ENCODE measurements at places on chromosomes 2 and 18.
A peak's percentile ranks its signal among the peaks of the same experiment; 100 is the strongest.

DNA sequence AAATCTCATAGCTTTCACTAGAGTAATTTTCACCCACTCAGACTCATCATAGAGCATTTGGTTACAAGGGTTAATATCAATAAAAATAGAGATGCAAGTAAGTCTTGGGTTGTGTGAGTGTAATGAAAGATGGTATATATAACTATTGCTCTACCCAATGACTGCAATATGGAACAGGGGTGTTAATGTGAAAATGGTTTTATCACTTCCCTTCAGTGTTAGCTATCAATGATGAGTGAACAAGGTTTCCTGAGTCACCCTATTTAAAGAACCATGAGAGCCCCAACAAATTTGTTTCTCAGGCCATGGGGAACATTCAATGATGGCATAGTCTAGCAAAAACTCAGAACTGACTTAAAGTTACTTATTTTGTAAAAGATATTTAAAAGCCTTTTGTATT, 1133.6 kb upstream of the ZEB2 start:
- no peak for DNase-seq

GRCh38 chr18:13455471-13455870, 236.9 kb downstream of the LDLRAD4 start:
- DNase-seq: peak; percentile 34

DNA sequence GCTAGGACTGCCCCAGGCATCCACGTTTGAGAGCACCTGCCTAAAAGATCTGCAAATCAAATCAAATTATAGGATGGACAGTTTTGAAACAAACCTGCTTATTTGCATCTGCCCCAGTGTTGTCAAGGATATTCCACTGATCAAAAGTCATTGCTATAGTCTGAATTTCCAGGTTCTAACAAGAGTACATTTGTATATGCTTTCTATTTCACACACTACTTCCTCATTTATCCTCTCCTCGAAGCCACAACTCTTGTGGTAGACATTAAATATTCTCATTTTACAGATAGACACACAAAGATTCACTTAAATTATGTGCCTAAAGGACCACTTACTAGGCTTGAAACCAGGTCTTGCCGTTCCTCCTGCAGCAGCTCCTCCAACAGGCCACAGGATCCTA, 11.9 kb upstream of the TET3 start:
- peak; percentile 81 for DNase-seq

GRCh38 chr2:213246497-213247281, 37.6 kb upstream of the SPAG16 start:
- no peak for DNase-seq

DNA sequence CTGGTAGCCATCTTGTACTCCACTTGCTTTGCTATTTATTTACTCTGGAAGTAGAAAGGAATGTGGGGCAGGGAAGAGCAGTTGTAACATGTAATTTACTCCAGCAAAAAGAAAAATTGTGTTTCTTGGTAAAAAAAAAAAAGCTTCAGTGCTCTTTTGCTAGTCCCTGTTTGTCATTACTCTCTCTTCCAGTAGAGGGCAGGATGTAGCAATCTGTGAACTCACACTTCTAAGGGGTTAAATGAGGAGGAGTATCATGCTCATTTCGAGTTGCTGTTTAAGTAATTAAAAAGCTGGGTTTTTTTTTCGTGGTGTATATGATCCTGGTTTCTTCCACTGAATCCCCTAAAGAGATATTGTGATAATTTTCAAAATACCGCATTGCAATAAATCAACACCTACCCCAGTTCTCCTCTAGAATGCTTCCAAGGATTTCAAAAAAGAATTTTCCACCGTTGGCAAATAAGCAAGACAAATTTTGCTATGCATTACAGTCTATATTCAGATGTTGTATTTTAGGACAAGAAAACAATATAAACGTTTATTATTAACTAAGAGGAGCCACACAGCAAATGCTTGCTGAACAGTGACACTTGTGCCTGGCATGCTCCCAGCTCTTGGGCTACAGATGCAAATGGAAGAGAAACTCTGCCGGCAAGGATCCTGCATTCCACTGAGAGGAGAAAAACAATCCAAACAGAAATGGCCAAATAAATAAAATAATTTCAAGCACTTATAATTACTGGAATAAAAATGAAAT, 261.6 kb downstream of the ASXL3 start:
- peak; percentile 63 for DNase-seq

DNA sequence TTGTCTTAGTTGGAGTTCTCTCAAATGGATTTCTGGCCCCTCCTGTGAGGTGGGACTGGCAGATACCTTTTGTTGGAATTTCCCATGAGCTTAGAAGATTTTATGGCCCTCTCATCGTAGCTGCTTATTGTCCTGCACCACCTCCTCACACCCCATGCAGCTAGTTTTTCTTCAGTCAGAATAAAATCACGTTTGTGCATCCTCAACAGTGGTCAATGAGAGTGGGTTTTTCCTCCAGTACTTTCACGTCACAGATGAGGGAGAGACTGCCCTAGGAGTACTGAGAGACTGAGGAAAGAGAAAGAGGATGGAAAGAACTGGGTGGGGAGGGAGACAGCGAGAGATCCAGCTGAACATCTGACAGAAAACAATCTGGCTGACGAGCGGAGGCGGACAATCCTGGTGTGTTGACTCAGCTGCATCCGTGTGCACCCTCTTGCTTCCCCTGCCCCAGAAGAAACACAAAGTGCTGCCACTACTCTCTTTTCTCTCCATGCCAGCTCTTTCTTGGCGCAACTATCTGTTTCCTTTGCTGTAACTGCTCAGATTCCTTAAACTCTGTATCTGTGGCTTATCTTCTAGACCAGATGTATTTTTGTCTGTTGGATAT, 7.4 kb downstream of the RAPGEF4 start:
- no peak for DNase-seq

DNA sequence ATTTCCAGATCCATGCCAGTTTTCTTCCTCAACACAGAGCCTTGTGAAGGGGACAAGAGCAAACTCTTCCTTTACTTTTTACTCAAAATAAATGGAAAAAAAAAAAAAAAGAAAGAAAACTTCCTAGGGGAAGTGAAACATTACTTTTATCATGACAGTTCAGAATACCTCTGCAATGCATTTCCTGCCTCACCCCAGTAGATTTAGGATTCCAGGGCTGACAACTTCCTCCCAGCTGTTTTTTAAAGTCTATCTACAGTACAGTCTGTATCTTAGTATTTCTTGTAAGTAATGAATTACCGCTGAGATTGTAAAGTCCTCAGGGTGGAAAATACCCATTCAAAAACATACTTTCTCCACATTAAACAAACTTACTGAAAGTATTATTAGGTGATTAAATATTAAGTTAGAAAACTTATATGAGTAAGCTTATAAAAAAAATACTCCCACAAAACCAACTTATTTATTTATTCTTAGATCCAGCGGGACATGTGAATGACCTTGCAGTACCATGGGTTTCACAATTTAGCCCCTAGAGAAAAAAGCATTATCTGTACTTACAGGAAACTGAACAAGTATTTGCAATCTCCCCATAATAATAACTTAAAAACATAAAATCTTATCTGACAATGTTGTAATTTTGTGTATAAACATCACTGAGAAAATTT, 117.7 kb downstream of the RBMS1 start:
- peak; percentile 68 for DNase-seq

DNA sequence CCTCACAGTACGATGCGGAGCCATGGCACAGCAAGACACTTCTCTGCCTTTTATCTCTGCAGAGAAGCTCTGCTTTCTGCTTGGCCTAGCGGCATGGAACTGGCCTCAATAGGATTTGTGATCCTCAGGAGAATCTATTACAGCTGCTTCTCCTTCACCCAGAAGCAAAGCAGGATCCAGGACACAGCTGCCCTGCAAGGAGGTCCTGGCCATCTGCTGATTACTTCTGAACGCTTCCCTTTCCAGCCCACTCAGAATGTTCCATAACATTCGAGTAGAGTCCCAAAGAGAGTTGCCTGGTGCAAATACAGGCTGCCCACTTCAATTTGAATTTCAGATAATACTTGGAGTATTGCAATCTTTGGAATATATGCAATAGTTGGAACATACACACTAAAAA, 29.2 kb upstream of the KCNS3 start:
- DNase-seq: no peak

- no peak for DNase-seq
Observed at GRCh38 chr2:69798909-69799526, 30.4 kb upstream of the GMCL1 start.

DNA sequence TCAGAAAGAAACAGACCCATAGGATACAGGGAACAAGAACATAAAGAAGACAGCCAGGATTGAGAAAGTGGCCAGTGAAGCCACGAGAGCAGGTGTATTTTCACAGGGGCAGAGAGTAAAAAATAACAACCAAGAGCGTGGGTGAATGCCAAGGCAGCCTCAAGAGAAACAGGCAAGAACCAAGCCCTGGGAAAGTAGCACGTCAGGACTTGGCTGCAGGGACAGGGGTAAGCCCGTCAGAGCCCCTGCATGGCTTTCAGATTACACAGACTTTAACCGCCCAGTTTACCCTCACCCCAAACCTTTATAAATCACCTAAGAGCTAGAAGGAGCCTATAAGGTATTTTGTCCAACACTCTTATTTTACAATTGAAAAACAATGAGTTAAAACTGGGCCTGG, 43.7 kb downstream of the ARL4C start:
- no peak for DNase-seq

DNA sequence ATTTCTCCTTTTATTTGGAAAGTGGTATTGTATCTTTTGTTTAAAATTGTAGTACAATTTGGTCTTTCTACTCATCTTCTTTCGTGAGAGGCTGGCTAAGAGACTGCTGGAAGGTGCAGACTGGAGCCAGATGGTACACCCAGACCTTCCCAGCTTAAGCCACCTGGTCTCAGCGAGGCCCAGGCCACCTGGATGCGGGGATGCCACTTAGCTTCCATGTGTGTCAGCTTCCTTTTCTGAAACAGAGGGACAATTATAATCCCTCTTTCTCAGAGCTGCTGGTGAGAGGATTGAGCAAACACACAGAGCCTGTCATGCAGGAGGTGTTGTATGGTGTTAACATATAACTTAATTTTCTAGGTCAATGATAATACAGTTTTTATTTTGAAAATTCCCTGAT, 17.4 kb downstream of the FARP2 start:
- DNase-seq: no peak

DNA sequence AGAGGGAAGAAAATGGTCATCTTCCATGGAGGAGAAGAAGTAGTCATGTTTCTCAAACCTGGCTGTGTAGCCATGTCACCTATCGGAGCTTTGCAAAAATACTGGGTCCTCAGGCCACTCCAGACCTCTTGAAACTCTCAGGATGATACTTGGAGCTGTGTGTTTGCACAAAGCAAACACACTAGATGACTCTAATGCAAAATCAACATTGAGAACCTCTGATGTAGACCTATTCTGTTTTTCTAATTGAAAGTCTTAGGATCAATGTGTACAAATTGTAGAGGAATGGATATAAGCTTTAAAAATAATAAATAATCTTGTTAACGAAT, 444.3 kb downstream of the RND3 start:
- DNase-seq: no peak

DNA sequence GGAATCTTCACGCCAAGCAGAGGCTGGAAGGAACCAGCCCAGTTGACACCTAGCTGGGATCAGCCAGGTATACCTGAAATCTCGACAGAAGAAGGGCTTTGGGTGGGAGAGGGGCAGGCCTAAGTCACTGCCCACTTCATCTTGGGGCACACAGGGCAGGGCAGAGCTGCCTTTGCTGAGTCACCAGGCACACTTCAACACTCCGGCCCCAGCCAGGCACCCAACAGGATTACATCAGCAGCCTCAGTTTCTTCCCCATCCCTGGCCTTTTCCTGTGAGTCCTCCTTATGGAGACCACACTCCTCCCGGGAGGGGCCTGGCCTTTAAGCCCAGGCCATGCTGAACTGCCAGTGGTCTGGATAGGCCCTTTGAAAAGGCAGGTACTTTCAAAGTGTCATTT, 201.7 kb upstream of the HS6ST1 start:
- DNase-seq: no peak

- DNase-seq: no peak
Observed at GRCh38 chr2:191682126-191682525, 4.2 kb downstream of the NABP1 start.

- DNase-seq: no peak
Observed at GRCh38 chr2:74261204-74261864, 62.9 kb downstream of the MTHFD2 start.

- DNase-seq: no peak
Observed at GRCh38 chr18:37355772-37356171, 209.8 kb downstream of the CELF4 start.

GRCh38 chr18:59681521-59682004, 15.7 kb downstream of the CCBE1 start:
- no peak for DNase-seq

GRCh38 chr2:12675801-12676200, 40.9 kb upstream of the TRIB2 start:
- DNase-seq: peak; percentile 2

- DNase-seq: no peak
Observed at GRCh38 chr18:69528435-69528834, 127.7 kb downstream of the DOK6 start.

DNA sequence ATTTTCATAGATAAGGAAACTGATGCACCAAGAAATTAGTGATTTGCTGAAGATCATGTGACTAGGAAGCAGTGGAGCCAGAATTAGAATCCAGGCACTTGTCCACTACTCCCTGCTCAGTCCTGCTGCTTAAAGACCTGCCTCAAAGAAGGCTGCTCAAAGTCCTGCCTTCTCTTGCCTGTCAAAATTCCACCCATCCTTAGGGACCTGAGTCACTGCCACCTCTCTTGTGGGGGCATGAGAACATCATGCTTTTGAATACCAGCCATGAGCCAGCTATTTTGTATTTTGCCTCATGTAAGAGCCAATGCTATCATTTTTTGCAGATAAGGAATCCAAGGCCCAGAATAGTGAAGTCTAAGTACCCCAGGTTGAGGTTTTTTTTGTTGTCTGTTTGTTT, 47.1 kb downstream of the DDX1 start:
- no peak for DNase-seq

GRCh38 chr2:25478736-25479135, 137.0 kb upstream of the DNMT3A start:
- DNase-seq: no peak

GRCh38 chr2:195214072-195214471, 443.0 kb upstream of the SLC39A10 start:
- no peak for DNase-seq

DNA sequence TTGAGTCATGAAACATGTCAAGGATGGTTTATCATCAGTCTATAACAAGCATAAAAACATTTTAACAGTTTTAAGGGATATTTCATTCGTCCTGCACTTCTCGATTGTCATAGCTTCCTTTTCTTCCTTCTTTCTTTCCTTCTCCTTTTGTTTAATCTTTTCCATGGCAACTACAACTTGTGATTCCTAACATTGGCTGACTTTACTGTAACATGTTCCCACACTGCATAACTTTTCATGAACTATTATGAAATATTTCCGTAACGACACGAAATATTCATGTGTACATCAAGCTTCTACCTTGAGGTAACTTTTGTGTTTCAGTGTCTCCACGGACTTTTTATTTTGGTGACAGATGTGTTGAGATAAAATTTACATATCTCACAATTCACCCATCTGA, 134.4 kb downstream of the ACTR3 start:
- no peak for DNase-seq

DNA sequence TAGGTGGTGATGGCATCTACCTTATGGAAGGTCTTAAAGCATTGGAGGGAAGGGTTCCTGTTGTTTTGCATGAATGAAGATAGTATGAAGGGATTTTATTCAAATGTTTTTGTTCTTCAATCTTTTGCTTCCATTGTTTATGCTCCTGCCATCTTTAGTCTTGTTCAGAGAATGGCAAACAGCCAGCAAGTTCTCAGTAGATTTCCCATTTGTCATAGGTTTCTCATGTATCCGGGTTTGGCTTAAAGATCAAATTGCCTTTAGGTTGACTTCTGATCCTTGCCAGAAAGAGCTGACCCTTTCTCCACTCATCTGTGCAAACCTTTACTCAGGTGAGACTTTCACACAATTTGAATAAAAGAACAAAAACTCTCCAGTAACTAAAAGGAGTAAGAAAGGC, 44.2 kb upstream of the STAT4 start:
- no peak for DNase-seq
